ENCODE measurements at places on chromosomes 5 and 9.

DNA sequence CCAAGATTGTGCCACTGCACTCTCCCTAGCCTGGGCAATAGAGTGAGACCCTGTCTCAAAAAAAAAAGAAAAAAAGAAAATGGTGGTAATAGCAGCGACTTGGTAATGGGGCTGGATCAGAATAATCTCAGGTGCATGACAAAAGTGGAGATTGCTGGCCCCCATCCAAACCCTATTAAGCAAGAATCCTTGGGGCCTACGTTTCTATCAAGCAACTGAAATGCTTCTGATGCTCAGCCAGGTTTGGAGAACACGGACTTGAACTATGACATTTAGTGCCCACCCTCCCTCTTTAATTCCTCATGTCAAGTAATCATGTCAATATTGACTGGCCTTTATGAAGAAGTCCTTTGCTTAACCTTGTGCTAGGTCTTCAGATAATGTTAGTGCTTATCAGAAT is 6.6 kb downstream of the C5orf52 start:
- DNase-seq: no peak

- DNase-seq: no peak
Measured at GRCh38 chr5:149143470-149143869, 2.2 kb downstream of the ABLIM3 start.

GRCh38 chr5:88142886-88143692 is 125.6 kb downstream of the TMEM161B start:
- no peak for DNase-seq

- no peak for DNase-seq
Measured at GRCh38 chr9:68798423-68798822, 93.4 kb downstream of the PIP5K1B start.

DNA sequence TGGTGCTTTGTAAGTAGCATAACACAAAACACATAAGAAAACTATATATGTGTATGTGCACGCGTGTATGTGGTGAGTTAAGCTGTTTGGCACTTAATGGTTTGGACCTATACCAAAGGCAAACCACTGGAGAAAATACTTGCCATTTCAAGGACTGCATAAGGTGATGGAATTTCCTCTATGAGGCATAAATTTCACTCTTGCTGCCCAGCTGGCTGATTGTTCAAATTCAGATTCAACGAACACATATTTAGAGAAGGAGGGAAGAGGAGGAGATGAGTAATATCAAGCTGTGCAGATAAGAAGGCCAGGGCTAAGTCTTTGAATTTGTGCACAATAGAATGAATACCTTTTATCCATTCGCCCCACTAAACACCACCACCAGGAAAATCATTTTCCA is 470.6 kb upstream of the MPDZ start:
- DNase-seq: no peak

GRCh38 chr9:113187929-113188595 is 33.0 kb downstream of the FKBP15 start:
- no peak for DNase-seq

DNA sequence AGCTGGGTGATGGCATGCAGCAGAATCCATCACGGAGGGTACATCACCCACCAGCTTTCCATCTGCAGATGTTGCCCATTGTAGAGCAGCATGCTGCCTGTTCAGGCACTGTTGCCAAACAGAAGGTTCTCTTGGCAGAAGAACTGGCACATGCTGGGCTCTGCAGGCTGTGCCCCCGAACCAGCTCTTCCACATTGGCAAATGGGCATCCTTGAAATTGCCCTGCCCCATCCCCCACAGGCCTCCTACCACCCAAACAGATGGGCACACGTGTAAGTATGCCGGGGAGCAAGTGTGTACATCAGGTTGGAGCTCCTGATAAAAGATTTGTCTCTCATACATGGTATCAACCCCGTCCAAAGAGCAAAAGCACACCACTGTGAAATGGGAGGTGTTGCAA is 220.3 kb upstream of the TAS2R1 start:
- DNase-seq: no peak

GRCh38 chr5:59079622-59080620 is 497.0 kb downstream of the RAB3C start:
- no peak for DNase-seq

GRCh38 chr5:22644859-22645258 is 208.3 kb downstream of the CDH12 start:
- DNase-seq: no peak

DNA sequence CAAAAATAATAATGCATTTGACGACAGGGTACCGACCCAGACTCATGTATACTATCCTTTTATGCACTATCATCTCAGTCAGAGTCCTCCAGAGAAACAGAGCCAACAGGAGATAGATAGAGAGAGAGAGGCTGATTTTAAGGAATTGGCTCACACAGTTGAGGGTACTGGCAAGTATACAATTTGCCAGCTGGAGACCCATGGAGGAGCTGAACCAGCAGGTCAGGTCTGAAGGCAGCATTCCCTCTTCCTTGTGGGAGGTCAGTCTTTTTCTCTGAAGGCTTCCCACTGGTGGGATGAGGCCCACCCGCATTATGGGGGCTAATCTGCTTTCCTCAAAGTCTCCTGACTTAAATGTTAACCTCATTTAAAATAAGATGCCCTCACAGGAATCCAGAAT is 17.3 kb upstream of the MED10 start:
- DNase-seq: no peak

DNA sequence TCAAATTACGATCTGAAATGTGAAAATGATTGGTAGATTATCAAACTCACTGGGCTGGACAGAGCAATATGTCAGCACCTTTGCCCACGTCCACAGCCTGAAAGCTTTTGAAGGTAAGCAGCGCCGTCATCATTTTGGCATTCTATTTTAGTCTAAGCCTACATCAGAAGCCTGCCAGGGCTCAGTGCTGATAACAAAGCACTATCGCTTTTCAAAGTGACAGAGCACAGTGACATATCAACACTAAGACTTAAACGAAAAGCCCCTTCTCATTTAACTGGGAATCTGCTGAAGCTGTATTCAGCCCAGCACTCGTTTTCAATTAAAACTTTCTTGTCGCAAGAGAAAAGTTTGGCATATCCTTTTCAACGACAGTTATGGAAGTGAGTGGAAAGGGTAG is 1076.3 kb downstream of the PTPRD start:
- DNase-seq: no peak

DNA sequence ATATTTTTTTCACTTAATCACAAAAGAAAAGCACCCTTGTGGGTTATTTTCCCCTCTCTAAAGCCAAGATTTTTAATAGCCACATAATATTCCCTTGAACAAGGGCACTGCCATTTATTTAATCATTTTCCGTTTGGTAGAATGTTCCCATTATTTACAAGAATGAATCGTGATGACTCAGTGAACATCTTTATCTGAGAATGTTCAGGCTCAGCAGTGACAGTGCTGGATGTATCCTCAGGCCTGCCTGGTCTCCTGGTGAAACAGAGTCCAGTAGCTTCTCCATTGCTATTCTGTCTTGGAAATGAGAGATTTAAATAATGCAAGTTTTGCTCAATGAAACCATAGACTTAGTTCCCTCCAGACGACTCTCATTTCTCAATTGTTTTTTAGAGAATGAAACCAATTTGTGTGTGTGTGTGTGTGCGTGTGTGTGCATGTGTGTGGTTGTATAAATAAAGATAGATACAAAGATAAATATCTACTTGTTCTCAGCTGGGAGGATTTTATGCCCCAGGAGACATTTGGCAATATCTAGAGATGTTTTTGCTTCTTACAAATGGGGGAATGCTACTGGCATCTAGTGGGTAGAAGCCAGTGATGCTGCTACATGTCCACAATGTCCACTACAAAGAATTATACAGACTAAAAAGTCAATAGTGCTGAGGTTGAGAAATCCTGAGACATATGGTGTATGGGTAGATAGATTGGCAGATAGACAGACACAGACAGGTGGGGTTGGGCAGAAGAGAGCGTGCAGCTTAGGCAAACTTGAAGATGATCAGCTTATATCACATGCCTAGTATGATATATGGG is 55.0 kb downstream of the PAPPA start:
- DNase-seq: no peak

DNA sequence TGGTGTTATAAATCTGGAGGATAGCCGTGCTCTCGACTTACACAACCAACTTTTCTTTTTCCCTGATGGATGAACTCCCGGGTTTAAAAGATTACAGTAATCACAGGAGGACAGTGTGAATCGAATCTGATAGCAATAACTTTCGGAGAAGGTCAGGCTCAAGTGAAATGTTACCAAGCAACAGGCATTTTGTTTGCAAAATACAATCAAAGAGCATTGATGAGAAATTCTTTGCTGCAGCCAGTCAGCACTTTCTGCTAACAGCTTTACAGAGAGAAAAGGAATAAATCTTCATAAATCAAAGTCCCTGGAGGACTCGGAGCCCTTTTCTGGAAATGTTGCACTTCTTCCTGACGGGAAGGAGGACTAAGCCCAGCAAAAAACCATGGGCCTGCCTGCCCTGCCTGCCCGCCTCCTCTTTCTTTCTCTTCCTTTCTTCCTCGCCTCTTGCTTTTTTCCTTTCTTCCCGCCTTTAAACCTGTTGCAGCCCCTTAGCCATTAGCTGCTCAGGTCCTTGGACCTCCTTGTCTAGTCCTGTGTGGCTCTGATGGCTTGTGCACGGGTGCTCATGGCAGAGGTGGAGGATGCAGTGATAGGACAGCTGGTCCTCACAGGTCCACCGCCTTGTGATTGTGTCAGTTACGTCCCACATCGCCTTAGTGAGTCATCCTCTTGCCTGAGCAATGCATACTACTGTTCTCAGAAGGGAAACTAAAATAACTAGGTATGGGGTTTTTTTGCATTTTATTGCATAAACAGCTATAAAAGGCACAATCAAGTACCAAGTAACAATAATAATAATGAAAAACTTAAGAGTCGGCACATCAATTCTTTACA is 6.2 kb downstream of the DMRT3 start:
- DNase-seq: no peak

- no peak for DNase-seq
Measured at GRCh38 chr5:87686975-87687374, 274.2 kb upstream of the CCNH start.

- no peak for DNase-seq
Measured at GRCh38 chr5:37207802-37208201, 41.4 kb downstream of the CPLANE1 start.
